Stimulated activated CD4-positive, alpha-beta T cell treated with anti-CD3 and anti-CD28 coated beads, Interleukin-4, amount 100 ng/mL, for 24 hours (primary cell): ENCODE measurements at places on chromosomes 5 and 9.
A peak's percentile ranks its signal among the peaks of the same experiment; 100 is the strongest.

DNA sequence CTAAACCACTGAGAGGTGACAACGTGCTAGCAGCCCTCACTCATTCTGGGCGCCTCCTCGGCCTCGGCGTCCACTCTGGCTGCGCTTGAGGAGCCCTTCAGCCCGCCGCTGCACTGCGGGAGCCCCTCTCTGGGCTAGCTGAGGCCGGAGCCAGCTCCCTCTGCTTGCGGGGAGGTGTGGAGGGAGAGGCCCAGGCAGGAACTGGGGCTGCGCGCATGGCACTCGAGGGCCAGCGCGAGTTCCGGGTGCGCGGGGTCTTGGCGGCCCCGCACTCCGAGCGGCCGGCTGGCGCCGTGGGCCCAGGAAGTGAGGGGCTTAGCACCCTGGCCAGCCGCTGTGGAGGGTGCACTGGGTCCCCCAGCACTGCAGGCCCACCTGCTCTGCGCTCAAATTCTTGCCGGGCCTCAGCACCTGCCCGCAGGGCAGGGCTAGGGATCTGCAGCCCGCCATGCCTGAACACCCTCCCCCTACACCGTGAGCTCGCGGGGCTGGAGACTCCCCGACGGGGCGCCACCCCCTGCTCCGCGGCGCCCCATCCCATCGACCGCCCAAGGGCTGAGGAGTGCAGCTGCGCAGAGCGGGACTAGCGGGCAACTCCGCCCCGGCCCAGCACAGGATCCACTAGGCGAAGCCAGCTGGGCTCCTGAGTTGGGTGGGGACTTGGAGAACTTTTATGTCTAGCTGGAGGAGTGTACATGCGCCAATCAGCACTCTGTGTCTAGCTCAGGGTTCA lies 11.8 kb upstream of the UBE2D2 start:
- DNase-seq = no peak

DNA sequence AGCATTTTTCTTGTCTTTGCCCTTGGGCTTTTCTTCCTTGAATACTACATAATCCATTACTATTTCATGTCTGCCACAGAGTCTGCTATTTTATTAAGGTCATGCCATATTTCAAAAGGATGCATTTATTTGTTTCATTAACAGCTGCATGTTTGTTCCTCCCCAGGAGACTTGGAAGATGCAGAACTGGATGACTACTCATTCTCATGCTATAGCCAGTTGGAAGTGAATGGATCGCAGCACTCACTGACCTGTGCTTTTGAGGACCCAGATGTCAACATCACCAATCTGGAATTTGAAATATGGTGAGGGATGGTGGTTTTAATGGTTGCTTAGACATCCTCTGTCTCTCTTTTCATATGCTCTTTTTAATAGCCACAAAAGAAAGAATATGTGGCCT lies 4.0 kb downstream of the IL7R start:
- DNase-seq = no peak

GRCh38 chr5:160427607-160428006 lies 6.0 kb downstream of the PTTG1 start:
- DNase-seq = no peak

GRCh38 chr9:82356871-82357270 lies 368.3 kb downstream of the SPATA31D1 start:
- no peak for DNase-seq

- peak; percentile 95 for DNase-seq
These were observed at the start of gene ANXA2R for GRCh38 chr5:43040287-43041098. Gene ANXA2R (minus strand): TSS chr5:43040319. CDS start chr5:43040046, 273 bp downstream.

DNA sequence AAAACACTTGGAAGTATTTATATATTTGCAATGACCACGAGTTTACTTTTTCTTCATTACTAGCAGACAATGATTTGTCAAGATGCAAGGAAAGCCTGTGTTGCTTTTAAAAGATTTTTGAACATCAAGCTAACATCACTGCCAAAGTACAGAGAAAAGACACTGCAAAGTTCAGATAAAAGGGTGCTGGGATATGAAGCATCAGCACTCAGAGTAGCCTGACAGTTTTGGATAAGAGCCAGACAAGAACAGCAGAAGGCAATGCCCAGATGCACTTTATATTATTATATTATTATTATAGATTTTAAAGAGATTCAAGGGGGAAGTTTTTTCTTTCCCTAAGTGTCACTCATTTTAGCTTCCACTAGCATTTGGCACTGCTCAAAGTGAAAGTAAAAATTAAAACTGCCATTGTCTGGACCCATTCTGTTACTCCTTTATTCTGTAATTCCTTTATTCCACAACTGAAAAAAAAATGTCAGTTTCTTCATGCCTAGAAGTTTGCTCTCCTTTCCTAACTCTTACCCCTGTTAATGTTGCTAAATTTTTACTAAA lies 240.6 kb downstream of the EFNA5 start:
- no peak for DNase-seq

DNA sequence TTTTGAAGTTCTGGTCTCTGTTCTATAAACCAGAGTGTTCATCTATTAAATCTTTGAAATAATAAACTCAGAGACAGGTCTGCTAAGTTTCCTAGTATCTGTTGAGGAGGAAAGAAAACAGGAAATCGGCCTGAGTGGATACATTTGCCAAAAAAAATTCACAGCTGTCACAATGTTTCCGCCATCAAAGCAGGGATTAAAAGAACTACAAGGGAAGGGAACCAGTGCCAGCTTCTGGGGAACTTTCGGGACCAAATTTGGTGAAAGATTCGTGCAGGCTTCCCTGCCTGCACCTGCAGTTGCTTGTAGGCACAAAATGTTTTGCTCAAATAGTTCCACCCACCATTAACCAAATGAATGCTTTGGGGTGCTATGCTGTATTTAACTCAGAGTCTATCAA lies 267.5 kb downstream of the MSX2 start:
- DNase-seq = no peak

GRCh38 chr5:132425009-132425937 lies 55.8 kb downstream of the SLC22A5 start:
- DNase-seq = peak; percentile 84

DNA sequence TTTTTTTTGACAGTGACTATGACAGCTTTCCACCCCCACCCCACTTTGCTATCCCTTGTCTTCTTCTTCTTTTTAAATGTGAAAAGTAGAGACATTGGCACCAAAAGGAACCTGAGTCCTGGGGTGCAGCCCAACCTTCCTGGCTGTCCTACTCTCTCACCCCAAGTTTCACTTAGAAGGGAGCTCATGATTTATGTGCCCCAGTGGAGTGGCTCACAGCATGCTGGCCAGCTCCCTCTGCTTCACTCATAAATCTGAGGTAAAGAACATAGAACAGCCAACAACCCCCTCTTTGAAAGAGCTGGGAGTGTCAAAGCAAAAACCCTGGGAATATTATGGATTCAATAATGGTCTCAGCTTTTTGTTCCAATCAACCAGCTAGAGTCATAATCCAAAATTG lies 196.3 kb upstream of the DAPK1 start:
- no peak for DNase-seq

DNA sequence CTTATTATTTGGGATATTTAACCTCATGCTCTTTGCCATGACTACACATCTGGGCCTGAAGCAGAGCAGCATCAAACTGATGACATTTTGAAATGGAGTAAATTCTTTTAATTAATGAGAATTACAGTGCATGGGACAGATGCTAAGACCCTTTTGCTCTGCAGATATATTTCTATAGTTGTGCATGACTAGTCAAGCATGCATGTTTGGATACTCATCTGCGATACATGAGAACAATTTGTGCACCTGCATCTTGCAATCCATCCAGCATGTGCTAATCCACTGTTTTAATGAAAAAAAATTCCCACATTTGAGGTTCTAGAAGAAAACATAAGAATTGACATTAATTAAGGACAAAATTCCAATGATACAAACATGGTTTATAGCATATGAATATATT lies 1047.6 kb upstream of the ACO1 start:
- no peak for DNase-seq

DNA sequence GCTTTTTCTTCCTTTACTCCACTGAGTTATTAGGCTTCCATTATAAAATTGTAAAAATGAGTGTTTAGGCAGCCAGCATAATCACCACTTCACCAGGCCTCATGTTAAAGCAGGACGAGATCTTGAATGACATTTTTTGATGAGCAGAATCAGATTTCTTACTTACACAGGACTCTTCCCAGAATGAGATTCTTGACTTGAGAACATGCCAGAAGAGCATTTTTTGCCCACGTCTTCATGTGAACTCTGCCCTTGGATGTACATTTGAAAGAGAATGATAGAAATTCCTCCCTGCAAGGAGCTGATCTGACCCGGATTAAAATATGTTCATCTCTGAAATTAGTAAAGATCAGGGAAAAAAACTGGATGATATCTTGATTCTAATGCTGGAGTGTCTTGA lies 212.1 kb upstream of the ADRA1B start:
- no peak for DNase-seq
